Bronchial epithelial cell (primary cell): ENCODE measurements at places on chromosomes 5 and 9.
A peak's percentile ranks its signal among the peaks of the same experiment; 100 is the strongest.

DNA sequence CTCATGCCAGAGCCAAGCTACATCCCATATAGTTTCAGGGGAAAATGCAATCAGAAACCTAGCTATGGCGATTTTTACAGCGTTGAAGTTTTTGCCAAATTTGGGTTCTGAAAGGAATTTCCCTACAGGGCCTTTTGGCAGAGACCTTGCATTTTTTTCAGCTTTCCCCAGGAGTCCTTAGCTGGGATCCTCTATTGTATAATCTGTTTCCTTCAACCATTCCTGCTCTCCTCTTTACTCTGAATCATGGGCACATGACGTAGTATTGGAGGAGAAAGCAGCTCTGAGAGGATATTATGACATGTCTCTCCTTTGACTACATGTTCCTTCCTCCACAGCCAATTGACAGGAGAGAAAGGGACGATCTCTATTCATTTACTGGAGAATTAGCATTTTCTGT lies 118.5 kb upstream of the ERCC6L2 start:
- DNase-seq, result peak; percentile 63

DNA sequence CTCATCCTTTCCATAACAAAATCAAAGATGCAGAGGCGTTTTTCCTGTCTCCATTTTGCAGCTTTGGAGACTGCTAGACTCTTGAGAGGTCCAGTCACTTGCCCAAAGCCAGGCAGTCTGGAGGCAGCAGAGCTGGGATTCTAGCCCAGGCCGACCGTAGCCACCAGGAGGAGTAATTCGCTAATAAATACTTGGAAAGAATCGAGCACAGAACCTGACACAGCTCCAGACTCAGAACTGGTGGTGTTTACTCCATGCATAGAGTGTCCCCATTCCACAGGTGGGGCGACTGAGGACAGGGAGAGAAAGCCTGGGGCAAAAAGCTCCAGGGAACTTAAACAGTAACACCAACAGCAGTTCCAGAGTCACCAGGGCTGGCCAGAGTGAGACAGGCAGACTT lies 10.7 kb upstream of the CERCAM start:
- no peak for DNase-seq

DNA sequence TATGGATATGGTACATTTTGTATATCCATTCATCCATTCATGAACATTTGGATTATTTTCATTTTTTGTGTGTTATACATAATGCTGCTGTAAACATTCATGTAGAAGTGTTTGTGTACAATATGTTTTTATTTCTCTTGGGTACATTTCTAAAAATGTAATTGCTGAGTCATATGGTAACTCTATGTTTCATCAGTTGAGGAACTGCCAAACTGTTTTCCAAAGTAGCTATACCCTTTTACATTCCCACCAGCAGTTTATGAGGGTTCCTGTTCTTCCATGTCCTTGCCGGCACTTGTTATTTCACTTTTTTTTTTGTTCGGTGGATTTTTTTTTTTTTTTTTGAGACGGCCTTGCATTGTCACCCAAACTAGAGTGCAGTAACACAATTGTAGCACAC lies 54.0 kb upstream of the MCCC2 start:
- DNase-seq, result peak; percentile 5

DNA sequence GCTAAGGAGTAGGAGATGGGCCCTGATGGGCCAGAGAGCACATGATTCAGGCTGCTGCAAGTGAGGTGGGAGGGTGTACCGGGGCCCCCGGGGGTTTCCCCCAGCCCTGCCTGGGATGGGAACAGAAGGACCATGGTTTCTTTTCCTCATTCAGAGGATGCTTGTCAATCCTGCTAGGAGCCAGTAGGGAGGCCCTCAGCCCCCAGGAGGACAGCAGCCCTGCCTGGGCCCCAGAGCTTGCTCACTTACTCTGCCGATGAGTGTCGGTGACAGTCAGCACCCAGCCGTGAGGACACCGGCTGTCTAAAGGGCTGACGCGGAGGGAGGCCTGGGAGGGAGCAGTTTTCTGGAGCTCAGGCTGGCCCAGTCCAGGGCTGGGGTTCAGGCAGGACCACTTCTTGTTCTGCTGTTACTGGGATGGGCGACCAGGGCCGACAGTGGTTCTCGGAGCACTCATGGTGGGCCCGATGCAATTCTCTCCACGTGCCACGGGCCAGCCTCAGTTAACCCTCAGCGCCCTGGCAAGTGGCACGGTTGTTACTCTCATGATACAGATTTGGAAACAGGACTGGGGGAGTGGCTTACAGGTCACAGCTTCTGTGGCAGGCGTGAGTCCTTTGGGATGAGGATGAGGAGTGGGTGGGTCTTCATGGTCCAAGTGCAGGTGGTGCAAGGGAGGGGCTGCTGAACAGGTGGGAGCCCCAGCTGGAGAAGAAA lies 1.8 kb downstream of the ARRDC1 start:
- no peak for DNase-seq

DNA sequence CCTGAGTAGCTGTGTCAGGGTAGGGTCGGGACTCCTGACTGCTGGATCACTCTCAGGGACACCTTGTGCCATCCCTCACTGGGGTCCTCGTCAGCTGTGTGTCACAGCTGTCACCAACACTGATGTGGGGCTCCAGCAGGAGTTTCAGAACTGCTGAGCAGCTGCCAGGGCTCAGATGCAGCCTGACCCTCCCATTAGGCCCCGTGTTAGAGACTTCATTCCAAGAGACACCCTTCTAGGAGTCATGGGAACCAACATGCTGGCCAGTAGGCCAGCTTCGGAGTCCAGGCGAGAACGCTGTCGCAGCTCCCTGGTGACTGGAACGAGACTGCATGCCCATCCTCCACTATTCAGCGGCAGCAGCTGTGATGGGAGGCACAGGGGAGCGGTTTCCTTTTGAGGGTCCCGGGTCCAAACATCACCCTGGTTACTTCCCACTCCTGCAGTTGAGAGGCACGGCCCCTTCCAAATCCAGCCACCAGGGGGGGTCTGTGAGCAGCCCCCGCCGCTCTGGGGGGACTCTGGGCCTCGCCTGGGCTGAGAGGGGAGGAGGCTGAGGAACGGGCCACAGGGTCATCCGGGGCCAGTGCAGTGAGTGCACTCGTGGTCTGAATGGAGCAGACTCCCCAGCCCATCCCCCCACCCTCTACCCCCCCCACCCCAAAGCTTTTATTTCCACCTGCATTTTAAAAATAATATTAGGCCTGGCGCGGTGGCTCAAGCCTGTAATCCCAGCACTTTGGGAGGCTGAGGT lies 12.6 kb upstream of the TCF7 start:
- no peak for DNase-seq

- peak; percentile 82 for DNase-seq
These were observed 23.9 kb upstream of the PPP2CA start for GRCh38 chr5:134249469-134250379.

GRCh38 chr9:27939186-27939585 lies 365.9 kb upstream of the C9orf72 start:
- no peak for DNase-seq

DNA sequence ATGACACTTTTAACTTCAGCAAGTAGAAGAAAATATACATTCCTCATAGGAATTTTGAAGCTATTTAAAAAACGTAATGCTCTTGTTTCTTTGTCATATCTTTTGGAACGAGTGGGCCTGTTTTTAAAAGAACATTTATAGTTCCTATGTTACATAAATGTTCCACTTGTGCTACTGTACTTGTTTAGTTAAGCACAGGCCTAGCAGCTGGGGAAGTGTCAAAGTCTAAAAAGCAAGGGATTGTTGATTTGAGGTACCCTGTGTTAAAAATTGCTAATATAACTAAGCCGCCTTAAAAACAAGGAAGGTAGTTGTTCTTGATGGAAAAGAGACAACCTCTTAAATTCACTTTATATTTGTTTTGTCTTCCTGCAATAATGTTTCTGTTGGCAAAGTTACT lies 27.2 kb upstream of the ELL2 start:
- no peak for DNase-seq
